GM20000 (cell line): ENCODE measurements at places on chromosomes 6 and 20.

DNA sequence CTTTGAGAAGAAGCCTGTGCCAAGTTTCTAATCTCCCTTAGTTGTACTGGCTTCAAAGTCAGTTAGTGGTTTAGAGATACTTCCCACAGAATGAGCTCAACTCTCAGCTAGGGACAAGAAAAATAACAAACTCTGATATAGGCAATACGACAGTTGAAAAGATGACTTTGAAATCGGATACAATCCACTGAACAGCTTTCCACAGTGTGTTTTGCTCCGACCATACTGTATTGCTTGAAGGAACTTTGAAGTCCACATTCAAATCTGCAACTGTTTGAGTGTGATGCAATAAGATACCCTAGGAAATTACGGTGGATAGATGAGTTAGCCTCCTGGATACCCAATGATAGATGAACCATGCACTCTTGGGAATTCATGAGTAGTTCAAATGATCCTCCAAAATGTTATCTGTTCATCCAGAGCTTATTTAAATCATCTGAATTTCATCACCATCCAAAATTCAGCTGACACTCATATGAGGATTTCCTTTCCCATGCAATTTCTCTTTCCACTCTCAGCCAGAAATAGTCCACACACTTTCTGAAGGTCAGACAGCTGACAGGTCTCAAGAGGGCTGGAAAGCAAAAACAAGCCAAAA lies 443.8 kb downstream of the HAO1 start:
- DNase-seq: no peak

DNA sequence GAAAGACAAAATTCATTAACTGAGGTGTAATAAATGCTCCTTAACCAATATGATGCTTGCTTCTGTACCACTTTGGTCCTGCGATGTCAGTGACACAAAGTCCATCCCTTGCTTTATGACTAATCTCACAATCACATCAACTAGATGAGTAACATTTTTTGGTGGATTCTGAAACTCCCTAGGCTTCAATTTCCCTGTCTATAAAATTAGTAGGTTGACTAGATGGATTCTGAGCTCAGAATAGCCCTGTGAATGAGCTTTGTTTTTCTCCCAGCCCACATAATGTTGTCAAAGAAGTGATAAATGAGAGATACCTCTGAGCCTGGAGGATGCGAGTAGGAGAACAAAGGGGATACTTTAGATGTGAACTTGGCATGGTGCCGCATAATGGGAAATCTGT lies 9.1 kb downstream of the TXLNB start:
- no peak for DNase-seq

DNA sequence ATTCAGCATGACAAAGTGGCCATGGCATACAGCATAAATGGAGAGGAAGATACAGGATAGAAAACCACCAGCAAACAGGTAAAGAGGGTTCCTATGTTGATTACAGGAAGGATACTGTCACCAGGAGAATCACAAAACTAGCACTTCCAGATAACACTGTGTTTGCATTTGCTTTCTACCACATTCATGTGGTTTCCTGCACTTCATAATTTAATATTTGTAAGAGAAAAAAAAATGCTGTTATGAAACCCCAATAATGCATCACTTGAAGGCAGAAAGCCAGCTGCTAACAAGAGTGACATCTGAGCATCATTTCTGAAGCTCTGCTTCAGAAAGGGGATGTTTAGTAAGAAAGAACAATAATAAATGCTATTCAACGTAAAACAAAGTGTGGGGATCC lies 106.6 kb downstream of the ATXN1 start:
- DNase-seq: no peak

GRCh38 chr6:24476631-24477030 lies 12.7 kb downstream of the GPLD1 start:
- DNase-seq: no peak
